ENCODE measurements at places on chromosomes 13 and 19.

GRCh38 chr13:66378894-66379293, 851.2 kb downstream of the PCDH9 start:
- no peak for DNase-seq

- no peak for DNase-seq
Measured at GRCh38 chr13:83204886-83205285, 677.4 kb downstream of the SLITRK1 start.

- peak; percentile 57 for DNase-seq
Measured at GRCh38 chr19:2270157-2270422, 11.9 kb downstream of the PEAK3 start.

GRCh38 chr13:33260168-33261098, 25.1 kb downstream of the STARD13 start:
- no peak for DNase-seq

DNA sequence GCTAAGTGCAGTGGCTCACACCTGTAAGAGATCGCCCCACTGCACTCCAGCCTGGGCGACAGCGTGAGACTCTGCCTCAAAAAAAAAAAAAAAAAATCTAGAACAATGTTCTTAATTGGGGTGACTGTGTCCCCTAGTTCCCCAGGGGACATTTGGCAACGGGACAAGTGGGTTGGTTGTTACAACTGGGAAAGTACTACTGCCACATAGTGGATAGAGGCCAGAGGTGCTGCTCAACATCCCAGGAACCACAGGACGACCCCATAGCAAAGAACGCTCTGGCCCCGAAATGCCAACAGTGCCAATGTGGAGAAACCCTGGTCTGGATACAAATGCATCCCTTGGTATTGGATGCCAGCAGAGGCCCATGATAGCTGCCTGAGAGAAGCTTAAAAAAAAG, 11.8 kb downstream of the NLRP12 start:
- DNase-seq = no peak
